Body of pancreas (tissue), 4 donors: ENCODE measurements at places on chromosomes 4 and X. TPM values are rescaled to one million over a fixed set of nuclear protein-coding genes. Genes with fewer than 3 reads are reported as not detected.

Gene EVC2
- total RNA-seq, result 8.6 TPM

Gene CXorf65
- not detected for total RNA-seq

Gene MORF4L2
- 231 TPM for total RNA-seq

Gene EXOC1L
- total RNA-seq, result not detected

Gene SPIN2A
- total RNA-seq, result 0.26 TPM

Gene PNCK
- total RNA-seq, result not detected

Gene PAGE1
- total RNA-seq, result not detected

Gene NWD2
- 4.0 TPM for total RNA-seq

Gene BANK1
- total RNA-seq, result 1.0 TPM

Gene GNRHR
- not detected for total RNA-seq
